CD4-positive, alpha-beta T cell treated with Interleukin-17A for 1 hour (primary cell): ENCODE measurements at places on chromosomes 6 and 20.

DNA sequence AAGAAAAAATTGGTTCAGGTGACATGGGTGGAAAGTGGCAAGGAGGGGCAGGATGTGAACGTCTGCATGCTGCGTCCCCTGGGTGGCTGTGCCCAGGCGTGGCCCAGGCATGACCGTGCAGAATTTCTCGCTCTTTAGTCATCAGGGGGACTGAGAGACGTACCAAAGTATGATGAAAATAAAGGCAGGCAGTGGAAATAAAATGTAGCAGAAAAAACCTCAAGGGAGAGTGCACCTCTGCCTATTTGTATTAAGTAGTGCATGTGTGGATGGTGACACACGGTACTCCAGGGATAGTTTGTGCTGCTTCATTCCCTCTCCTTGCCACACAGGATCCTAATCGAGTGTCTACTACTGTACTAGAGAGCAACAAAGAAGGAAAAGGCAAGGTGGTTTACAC, 81.1 kb downstream of the ATP9A start:
- DNase-seq: no peak

DNA sequence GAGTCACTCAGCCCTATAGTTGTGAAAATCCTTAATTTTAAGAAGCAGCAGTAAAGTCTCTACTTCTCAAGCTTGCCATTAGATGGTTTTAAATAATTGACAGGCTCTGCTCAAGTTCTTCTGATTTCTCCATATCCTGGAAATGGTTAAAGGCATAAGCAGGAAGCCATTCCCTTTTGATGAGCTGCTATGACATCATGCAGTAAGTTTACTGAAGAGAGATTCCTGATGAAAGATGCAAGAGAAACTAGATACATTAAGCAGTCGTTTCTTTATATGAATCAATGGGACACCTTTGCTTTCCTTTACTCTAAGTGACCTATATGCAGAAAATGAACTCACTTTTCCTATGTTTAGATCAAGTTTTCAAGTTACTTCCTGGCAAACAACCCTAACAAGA, 9.8 kb downstream of the POPDC3 start:
- no peak for DNase-seq

GRCh38 chr6:4350567-4351519, 215.5 kb upstream of the ECI2 start:
- no peak for DNase-seq

- DNase-seq: no peak
Observed at GRCh38 chr6:167588920-167589614, 237.6 kb upstream of the AFDN start.

DNA sequence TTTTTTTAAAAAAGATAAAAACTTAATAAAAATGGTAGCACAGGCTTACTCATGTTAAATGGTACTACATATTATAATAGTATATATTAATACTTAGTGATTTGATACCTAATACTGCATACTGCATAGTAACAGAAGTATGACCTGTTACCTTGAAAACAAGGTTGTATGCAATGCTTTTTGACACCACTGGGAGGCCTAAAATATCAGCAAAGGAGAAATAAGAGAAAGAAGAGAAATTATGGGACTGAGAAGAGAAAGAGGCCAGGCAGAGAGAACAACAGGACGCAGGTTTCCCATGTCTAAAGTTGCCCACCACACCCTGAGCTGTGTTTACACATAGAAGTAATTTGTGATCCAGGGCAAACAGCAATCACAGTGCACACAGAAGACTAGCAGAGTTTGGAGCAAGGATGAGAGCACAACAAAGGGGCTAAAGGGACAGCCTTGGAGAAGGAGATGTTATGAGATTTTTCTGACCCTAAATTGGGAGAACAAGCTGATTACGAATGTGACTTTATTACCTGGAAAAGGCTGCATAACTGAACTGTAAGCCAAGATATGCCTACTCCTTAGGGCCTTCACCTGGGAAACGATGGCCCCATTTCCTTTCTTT, 73.2 kb downstream of the ROS1 start:
- DNase-seq: no peak

DNA sequence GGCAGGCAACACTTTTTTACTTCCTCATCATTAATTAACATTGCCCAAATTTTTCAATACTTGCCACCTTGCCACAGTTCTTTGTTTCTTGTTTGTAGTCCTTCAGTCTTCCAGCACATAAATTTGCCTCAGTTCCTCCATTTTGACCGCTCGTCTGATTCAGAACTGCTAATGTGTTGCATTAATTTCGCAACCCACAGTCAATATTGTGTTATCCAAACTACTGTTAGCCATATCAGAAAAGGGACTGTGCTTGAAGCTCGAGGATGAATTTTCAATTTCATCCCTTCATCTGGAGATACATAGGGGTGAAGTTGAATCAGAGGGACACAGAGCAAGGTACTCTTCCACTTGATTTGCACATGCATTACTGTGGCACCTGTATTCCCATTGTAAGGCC, 421.5 kb downstream of the CDKAL1 start:
- no peak for DNase-seq

DNA sequence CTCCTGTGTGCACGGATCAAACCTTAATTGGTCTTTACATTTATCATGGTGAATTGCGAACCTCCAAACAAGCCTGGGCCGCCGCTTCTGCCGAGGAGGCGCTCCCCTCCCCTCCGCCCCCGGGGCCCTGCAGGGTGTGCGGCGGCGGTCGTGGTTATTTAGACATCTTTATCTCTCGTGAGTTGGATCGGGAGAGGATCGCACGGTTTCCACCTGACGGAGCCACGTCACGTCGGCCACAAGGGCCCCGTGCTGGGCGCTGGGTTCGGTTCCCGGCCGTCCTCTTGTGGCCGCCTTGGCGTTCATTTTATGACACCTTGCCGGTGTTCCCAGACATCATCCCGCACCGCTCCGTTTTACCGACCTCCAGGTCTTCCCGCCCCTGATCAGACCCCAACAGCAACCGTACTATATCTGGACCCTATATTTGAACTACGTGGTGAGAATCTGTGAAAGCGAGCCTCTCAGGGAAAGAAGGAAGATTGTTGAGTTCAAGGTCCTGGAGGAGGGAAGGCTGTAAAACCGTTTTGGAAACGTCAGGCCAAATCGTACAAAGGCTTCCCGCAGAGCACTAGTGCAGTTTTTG, 1.3 kb upstream of the CNR1 start:
- no peak for DNase-seq

GRCh38 chr6:166567107-166567506, 19.4 kb downstream of the RAMACL start:
- no peak for DNase-seq

- DNase-seq: no peak
Observed at GRCh38 chr6:43873806-43874714, 104.0 kb downstream of the VEGFA start.

DNA sequence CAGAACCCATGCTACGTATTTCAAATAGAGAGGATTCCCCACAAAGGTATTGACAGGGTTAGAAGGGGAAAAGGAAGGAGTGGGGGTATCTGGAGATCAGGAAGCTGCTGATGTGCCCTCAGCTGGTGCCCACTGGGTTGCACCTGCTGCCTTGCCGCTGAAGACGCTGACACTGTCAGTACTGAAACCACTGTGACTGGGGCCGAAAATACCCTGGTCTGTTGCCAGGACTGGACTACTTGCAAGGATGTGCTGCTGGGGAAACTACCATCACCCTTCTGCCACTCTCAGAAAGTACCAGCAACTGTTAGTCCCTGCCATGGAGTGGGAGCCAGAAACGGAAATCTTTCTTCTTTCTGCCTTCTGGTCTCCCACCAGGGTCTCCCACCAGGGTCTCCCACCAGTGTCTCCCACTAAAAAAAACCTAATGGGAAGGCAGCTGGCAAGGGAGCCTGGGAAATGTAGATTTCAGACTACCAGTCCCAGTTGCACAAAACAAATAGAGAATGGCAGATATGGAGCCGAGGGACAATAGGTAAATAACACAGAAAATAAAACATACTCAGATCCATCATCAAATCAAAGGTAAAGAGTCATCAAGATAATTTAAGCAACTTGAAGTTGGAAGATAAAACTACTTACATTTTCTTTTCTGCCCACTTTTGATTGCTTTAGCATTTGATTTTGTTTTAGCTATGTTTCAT, 204.8 kb downstream of the TPBG start:
- no peak for DNase-seq

DNA sequence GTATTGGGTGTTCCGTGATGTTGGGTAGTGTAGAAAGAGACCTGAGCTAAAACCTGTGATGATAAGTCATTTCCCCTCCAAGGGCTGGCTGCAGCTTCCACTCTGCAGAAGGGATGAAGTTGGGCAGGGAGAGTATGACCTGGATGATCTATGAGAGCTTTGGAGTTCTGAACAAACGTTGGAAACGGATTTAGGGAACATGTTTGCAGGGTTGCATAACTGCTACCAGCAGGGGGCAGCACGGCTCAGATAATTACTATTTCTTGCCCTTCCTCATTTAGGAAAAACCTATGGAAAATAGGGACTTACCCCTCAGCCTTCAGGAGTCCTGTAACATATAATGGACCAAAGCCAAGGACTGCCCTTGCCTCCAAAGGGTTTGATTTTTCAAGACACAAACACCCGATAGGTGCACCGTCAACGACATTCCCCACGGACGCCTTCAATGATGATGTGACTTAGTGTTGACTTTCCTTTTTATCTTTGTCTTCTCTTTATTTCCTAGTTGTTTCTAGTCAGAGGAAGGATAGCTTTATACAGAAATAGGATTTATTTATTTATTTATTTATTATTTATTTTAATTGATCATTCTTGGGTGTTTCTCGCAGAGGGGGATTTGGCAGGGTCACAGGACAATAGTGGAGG, 164.9 kb upstream of the SASH1 start:
- DNase-seq: peak; percentile 16

GRCh38 chr6:37459981-37460800, 27.2 kb downstream of the CMTR1 start:
- no peak for DNase-seq

DNA sequence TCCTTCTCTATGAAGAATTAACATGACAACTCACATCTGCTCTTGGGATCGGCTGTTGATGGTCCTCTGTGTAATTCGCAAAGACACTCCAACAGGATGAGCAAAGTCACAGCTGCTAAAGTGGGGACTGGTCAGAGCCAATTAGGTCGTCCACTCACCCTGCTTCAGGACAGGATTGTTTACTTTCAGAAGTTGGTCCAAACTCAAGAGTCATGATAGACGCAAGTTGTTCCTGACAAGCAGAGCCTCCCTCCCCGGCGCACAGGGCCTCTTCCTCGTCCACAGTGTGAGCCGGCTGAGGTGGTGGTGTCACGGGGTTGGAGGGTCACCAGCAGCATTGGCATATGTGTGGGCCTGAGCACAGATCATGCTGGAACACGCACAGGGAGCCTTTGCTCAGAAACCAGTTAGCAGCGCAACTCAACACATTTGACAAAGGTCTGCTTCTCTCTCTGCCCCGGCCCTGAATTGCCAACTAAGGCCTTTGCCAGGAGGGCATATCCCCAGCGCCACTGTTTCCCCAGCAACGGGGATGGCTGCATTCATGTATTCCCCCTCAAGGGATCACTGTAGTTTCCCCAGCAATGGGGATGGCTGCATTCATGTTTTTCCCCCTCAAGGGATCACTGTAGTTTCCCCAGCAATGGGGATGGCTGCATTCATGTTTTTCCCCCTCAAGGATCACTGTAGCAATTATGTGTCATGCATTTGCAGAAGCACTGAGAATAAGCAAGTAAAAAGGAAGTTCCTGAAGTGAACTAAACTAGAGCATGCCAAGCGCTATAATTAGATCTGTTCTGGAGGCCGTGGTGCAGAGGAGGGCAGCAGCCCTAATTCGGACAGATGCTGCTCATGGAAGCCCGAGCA, 111.7 kb downstream of the THBS2 start:
- DNase-seq: no peak

- DNase-seq: no peak
Observed at GRCh38 chr6:17505062-17505476, 95.0 kb upstream of the FAM8A1 start.

DNA sequence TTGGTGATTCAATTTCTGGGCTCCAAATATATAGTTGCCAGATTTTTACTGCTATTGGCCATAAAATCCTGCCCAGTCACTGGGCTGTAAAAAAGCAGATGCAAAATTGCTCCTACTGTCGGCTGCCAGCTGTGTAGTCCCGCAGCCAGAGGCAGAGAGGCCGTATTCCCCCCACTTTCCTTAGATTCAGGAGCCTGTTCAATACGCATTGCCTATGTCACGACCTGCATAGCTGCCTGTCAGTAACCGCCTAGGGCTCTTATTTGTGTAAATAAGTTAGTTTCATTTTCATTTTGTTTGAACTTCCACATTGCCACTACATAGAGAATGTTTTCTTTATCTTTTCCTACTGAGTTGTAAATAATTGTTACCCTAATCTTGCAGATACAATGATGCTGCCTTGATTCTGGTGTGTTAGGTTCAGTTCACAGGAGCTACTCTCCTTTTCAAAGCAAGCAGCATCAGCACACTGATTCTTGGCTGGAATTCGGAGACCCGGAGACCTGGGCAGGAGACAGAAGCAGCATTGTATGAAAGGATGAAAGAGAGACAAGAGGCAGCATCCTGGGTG, 46.0 kb upstream of the UST start:
- peak; percentile 56 for DNase-seq

GRCh38 chr6:131688286-131688685, 12.9 kb downstream of the OR2A4 start:
- DNase-seq: no peak

GRCh38 chr6:108574457-108575141, 13.9 kb downstream of the FOXO3 start:
- DNase-seq: no peak

DNA sequence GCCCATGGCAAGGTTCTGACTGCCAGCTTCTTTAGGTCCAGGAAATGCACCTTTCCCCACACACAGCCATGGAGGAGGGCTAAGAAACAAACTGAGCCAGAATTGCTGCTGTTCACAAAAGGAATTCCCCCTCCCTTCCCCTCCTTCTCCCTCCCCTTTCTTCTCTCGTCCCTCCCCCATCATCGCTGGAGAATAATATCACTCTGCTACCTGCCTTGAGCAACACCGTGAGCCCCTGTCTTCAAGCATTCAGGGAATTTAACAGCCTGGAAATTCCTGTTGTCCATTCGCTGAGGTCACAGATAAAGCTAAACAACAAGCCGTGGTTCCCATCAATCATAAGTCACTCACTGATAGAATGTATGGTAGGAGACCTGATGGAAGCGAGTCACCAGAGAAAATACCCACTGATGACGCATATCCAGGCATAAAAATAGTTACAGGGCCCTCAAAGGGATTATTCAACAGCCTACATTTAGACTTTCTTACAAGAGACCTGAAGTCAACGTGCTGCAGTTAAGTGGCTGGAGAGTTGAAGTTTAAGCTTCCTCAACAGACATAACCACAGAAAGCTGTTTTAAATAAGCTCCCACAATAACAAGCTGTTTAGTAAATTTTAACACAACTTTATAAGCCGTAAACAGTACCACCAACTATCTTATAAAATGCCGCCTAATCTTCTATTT, 59.7 kb downstream of the HIVEP2 start:
- DNase-seq: peak; percentile 92

- no peak for DNase-seq
Observed at GRCh38 chr20:43824309-43825050, 90.2 kb upstream of the TOX2 start.

- DNase-seq: no peak
Observed at GRCh38 chr6:169794317-169795055, 43.1 kb downstream of the ERMARD start.

GRCh38 chr20:23291575-23292240, 58.9 kb upstream of the NXT1 start:
- DNase-seq: no peak

GRCh38 chr6:28673787-28674671, 148.3 kb downstream of the GPX5 start:
- DNase-seq: peak; percentile 8

- no peak for DNase-seq
Observed at GRCh38 chr6:89324304-89324703, 9.2 kb upstream of the GABRR2 start.

GRCh38 chr6:74510878-74511277, 695.0 kb downstream of the COL12A1 start:
- no peak for DNase-seq

- no peak for DNase-seq
Observed at GRCh38 chr20:21601799-21602198, 87.9 kb upstream of the NKX2-2 start.
